ENCODE measurements at places on chromosomes 1 and 21. TPM values are rescaled to one million over a fixed set of nuclear protein-coding genes. Genes with fewer than 3 reads are reported as not detected.
A peak's percentile ranks its signal among the peaks of the same experiment; 100 is the strongest.

DNA sequence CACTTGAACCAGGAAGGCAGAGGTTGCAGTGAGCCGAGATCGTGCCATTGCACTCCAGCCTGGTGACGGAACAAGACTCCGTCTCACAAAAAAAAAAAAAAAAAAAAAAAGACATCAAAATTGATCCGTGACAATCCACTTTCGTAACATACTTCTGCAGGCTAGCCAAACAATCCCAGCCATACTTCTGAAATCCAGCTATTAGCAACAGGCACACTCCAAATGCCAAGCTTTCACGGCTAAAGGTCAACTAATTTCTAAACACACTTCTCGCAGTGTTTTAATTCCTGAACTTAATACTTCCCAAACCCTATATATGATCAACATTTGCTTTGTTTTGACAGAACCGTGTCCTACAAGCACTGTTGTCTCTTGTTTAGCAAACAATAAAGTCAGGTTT is 411.3 kb upstream of the RUNX1 start:
- no peak for DNase-seq

DNA sequence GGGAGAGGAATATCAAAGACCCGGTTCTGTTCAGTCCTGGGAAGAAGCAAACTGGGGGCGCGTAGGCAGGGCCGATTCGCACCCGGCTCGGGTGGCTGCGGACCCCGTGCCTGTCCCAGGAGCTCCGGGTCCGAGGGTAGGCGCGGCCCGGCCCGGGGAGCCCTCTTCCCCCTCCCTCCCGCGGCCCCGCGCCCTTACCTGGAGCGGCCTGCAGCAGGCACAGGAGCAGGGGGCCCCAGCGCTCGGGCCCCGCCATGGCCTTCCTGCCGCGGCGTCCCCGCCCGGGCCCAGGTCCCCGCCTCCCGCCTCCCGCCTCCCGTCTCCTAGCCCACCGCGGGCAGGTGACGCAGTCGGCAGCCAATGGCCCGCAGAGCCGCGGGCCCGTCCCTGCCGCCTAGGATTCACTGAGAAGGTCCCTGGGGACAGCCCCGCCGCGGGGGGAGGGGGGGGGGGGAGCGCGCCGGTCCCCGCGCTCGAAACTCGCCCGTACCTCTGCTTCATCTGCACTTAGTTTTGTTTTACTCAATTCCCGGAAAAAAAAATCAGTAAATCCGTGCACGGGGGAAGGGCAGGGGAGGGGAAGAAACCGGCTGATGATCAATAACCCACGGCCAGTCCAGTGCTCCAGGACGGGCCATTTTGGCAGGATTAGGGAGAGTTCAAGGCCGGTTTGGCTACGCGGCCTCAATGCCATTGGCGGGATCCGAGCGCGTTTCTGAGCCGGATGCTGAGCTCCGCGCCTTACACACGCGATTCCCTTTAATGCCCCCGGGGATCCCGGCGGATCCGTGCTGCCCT is at the start of gene IFNLR1:
Gene IFNLR1 (minus strand): TSS at position 297 of the 798 bp plus-strand sequence. CDS start 41 bp downstream, at position 256.
- DNase-seq: peak; percentile 79

- DNase-seq: no peak
These were observed 811 bp downstream of the EXO1 start for GRCh38 chr1:241848686-241849344.

DNA sequence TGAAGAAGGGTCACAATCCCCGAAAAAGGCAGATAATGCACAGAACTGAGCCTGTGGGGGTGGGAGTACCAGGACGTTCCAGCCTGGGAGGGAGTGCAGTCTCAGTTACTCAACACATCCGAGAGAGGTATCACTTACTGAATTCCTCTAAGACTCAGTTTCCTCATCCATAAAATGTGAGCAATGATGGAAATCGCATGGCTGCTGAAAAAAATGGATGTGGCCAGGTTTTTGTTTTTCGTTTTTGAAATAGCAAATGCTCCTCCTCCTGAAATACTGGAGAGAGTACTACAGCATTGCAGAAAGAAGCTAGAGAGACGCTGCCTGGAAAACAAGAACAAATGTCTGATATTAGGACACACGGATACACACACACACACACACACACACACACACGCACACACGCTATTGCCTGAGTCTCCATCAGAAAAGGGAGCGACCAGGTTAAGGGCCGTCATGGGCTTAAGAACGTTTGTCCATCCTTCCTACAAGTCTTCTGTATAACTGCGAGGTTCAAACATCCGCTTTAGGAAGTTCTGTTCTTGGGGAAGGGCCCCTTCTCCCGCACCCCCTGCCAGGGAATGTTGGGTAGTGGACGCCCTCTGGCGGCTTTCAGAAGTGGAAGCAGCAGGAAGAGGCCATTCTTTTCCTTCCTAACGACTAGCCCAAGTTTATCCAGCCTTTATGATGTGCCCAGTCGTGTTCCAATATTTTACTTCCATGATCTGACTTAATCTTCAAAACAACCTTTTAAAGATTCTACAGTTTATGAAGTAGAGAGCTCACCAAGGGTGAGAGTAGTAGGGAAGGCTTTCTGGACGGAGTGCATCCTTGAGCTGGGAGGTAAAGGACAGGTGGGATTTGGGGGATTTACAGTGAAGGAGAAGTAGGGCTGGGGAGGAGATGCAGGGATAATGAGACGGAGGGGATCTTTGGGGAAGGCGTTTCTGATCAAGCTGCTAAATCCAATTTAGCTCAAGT is 699 bp upstream of the NES start:
- DNase-seq: peak; percentile 35

DNA sequence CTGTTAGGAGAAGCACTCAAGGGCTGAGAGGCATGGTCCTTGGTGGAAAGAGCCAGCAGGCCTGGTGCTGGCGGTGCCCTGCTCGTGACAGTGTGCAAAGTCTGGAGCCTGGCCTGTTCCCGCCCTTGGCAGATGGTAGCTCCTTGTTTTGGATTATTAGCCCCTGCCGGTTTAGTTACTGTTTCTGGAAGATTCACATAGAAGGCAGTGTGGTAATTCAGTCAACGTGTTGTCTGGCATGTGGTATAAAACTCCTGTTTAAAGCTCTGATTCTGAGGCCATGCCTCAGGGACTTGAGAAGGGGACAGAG is 6.8 kb downstream of the PKNOX1 start:
- no peak for DNase-seq

GRCh38 chr21:42117229-42117966 is 46.3 kb downstream of the UMODL1 start:
- DNase-seq: peak; percentile 72

DNA sequence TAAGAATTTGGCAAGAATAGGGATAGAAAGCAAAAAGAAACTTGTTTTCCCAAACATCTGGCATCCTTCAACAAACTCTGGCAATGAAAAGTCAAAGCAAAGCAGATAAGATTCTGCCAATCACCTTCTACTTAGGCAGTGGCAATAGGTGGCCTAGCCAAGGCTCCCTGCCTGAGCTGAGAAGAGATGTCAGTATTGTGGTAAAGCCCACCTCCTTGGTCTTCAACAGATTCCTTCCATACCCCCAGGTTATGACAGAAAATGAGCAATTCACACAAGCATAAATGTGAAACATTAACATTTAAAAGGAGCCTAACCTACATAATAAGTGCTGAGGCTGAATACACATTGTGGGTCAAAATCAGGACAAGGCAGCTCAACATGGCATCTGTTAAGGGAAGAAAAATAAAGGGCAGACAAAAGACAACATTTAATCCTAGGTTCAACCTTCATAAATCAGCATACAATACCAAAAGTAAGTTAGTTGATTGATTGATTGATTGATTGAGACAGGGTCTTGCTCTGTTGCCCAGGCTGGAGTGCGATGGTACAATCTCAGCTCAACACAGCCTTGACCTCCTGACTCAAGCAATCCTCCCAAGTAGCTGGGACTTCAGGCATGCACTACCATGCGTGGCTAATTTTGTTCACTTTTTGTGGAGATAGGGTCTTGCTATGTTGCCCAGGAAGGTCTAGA is 123.1 kb downstream of the AKT3 start:
- DNase-seq: no peak

- DNase-seq: no peak
These were observed 18.8 kb downstream of the PKNOX1 start for GRCh38 chr21:42993051-42993712.

GRCh38 chr1:17011092-17011438 is 663 bp downstream of the ATP13A2 start:
- no peak for DNase-seq

GRCh38 chr21:35868005-35868868 is 192.1 kb downstream of the SETD4 start:
- no peak for DNase-seq

- no peak for DNase-seq
These were observed 88.4 kb upstream of the KCNA3 start for GRCh38 chr1:110763149-110763548.

GRCh38 chr1:234968451-234968850 is 160.2 kb downstream of the TOMM20 start:
- no peak for DNase-seq

GRCh38 chr1:1090424-1091343 is 16.6 kb upstream of the RNF223 start:
- no peak for DNase-seq

DNA sequence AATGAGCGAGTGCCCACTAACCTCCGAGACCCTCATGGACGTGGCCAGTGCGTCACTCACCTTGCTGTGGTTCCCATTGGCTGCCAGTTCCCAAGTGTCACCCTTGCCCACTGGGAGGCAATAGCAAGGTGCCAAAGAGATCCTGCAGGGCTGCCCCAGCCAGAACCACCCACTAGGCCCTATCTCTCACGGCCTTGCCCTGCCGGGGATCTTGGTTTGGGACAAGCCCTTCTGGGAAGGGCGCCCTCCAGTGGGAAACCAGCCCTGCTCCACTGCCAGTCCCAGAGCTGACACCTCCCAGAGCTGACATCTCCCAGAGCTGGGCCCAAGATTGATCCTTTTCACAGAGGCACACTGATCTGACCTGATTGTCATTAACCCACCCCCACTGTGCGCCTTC is 2.1 kb upstream of the SELENON start:
- DNase-seq: peak; percentile 37

DNA sequence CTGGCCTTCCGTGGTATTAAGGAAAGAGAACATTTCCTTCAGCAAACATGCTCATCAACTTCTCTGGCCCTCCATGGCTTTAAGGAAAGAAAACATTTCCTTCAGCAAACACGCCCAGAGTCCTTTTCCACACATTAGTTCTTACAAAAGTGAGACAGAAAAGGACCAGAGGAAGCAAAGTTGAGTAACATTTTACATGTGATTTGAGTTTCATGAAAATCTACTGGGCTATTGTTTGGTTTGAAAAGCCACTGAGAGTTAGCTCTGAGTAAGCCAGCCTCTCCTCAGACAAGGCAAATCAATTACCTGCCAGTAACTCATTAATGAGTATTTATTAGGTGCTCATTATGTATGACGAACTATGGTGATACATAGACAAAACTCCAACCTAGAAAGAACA is 78.0 kb downstream of the NID1 start:
- no peak for DNase-seq

PLA2G2D gene
- total RNA-seq: not detected

C1orf21 gene
- 7.7 TPM for total RNA-seq

ALX3 gene
- total RNA-seq: not detected

HSD3B1 gene
- total RNA-seq: not detected

PTBP2 gene
- 11.6 TPM for total RNA-seq

NRAS gene
- 54.1 TPM for total RNA-seq

LAPTM5 gene
- total RNA-seq: 482 TPM

ECM1 gene
- 3.8 TPM for total RNA-seq

REN gene
- not detected for total RNA-seq

All from activated CD4-positive, alpha-beta memory T cell treated with anti-CD3 and anti-CD28 coated beads, Interleukin-2, amount 10 ng/mL, durations not matched to agents 7 days and 5 days (primary cell).